ENCODE measurements at places on chromosomes 2 and 18.

GRCh38 chr2:119157850-119158511 is 570 bp downstream of the C1QL2 start:
- DNase-seq: no peak

GRCh38 chr2:68847751-68848150 is 23.4 kb downstream of the BMP10 start:
- DNase-seq: no peak

DNA sequence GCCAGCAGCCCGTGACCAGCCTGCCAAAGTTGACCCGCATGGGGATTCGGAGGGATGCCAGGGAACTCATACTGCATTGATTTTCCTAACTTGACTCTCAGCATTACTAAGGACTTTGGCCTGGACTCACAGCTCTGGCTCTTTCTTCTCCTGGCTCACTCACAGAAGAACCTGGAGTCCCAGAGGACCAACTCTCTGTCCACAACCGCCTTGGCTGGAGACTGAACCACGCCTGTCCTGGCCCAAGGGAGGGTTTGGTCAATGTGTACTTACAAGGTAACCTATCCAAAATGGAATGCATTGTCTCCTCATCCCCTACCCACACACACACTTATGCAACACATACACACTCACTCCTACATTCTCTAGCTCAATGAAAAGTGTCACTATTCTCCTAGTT is 135.6 kb upstream of the KLHL29 start:
- DNase-seq: no peak

- no peak for DNase-seq
Measured at GRCh38 chr2:72109904-72110303, 37.8 kb downstream of the CYP26B1 start.

DNA sequence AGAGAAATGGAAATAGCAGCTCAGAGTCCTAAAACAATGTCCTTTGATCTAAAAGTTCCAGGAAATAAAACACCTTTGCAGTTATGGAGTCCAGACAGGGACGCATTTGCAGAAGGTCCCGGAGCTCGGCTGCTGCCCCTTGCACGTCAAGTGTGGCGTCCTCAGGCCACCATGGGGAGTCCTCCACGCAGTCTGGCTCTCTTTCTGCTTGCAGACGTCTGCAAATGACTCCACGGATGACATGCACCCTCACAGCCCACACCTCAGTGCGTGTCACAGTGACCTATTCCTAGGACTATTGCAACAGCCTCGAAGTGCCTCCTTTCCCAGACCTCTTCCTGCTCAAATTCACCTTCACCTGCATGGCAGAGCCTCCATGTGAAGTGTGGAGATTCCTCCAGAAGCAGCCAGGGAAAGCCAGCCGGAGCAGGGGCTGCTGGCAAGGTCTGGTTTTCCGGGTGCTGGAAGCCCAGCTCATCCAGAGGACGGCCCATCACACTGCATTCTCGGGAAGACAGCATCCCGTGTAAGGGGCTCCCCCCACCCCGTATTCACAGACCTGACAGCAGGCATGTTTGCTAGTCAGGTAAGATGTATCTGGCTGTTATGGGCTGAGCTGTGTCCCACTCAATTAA is 137.7 kb downstream of the ASB1 start:
- DNase-seq: no peak
